NCI-H2081 treated with DMSO at 0.1 percent for 48 hours (cell line): ENCODE measurements at places on chromosomes 1 and 21.

- DNase-seq = no peak
These were observed 48.3 kb upstream of the POFUT2 start for GRCh38 chr21:45335761-45336534.

DNA sequence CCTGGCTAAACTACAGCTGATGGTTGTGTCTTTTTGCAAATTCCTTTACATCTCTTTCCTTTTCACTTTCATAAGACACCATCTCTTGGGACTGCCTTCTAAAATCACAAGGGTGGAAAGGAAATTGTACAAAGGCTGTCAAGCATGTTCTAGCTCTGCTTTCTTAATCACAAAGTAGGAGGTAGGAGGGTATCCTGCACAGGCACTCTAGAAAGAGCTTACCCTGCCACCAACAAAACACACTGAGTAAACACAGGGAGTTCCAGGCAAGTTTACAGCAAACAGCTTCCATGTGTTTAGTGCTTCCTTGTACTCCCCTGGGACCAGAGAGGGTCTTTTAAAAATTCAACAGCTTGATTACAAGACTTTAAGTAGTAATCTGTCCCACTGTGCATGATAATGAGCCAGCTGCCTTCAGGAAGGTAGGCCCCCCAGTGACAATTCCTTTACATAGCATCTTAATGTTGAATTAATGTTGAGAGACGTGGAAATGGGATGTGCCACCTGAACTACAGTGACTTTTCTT, 2.4 kb downstream of the PLPP3 start:
- no peak for DNase-seq

DNA sequence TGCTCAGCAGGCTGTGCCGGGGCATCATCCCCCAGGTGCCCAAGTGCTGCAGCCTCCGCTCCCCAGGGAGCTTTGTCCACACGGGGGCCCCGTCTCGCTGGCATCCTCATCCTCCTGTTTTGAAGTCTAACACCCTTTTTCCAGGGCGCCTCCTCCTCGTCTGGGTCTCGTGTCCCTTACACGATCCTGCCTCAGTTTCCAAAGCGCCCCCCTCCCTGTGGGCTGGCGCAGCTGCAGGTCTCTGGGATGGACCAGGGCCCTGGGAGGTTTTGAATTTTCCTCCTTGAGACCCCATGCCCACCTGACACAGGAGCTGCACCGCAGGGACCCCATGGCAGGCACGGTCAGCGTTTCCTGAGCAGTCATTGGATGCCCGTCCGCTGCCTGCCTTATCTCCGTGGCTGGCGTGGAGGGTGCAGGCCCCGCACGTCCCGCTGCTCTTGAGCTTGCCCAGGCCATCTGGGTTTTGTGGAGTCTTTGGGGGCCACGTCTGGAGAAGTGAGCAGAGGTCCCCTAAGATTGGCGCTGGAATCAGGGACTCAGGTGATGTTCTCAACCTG, 37.4 kb upstream of the DIP2A start:
- no peak for DNase-seq

- DNase-seq = no peak
These were observed 42.8 kb upstream of the JAK1 start for GRCh38 chr1:65009176-65009575.

GRCh38 chr1:177442584-177442983, 271.8 kb downstream of the BRINP2 start:
- DNase-seq = no peak

DNA sequence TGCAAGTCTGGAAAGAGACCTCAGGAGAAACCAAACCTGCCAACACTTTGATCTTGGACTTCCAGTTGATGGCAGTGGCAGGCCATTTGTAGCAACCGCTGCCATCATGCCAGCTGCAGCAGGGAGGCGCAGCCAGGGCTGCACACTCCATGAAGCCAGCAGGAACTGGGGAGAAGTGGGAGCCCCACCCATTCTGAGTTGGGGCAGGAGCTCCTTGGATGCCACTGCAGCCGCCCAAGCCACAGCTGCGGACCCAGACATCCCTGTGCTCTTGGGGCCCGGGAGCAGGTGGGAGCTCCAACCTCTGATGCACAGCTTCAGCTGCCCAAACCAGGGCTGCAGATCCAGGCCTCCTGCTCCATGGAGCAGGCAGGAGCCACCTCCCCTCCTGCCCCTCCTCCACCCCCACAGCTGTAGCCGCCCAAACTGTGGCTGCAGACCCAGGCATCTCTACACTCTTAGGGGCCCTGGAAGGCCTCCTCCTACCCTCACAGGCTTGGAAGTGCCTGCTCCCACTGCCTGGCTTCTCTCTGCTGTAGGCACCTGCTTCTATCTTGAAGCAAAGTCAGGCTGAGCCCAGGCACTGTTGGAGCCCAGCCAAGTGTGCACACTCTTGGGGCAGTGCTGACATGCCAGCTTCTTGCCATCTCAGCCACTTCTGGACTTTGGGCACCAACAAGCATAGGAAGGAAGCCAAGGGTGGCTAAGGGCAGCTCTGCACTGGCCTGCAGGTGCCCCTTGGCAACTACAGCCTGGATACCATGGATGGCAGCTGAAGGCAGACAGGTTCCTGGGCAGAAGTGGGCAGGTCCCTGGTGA, 20.0 kb upstream of the DISP1 start:
- DNase-seq = no peak

DNA sequence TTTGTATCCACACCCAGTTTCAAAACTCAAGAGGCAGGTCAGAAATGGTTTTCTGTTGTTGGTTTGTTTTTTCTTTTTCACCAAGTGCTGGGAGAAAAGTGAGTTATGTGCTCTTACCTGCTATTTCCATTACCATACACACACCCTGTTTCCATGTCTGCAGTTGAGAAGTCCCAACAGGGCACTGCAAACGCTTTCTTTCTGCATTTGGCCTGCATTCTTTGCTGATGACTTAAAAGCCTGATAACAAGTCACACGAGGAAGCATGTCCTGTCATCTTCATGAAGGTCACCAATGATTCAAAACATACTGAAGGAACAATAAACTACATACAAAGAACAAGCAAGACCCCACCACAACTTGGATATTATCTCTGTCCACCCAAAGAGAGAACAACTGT, 24.8 kb upstream of the KCNE1 start:
- no peak for DNase-seq

- DNase-seq = no peak
These were observed 270.5 kb downstream of the NPHP4 start for GRCh38 chr1:5721634-5722215.

- no peak for DNase-seq
These were observed 31.7 kb upstream of the GPR37L1 start for GRCh38 chr1:202090994-202091393.

- DNase-seq = no peak
These were observed 25.0 kb upstream of the TENT5C start for GRCh38 chr1:117580882-117581281.

DNA sequence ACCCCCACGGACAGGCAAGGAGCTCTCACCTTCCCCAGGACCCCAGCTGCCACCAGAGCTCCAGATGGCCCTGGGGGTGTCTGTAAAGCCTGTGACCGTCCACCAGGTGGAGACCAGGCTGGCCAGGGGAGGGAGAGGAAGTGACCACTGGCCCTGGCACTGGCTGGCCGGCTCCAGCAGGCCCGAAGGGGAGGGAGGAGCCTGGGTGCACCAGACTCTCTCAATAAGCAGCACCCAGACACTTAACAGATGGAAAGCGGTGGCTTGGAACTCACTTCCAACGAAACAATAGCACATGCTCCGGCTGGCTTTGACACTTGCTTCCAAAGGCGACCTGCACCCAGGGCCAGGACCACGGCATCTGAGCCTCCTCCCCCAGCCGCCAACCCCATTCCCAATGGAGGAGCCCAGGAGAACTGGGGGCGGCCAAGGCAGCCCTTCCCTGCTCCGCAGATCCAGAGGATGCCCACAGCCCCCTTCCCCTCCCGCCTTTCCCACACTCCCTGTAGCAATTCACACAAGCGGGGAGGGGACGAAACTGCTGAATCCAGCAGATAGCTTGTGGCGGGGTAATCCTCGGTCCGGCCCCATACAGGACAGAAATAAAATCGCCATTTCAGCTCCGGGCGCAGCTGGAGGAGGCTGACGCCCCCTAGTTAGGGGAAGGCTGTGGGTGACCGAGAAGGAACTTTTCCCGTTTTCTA, 742 bp upstream of the PDE9A start:
- DNase-seq = no peak

DNA sequence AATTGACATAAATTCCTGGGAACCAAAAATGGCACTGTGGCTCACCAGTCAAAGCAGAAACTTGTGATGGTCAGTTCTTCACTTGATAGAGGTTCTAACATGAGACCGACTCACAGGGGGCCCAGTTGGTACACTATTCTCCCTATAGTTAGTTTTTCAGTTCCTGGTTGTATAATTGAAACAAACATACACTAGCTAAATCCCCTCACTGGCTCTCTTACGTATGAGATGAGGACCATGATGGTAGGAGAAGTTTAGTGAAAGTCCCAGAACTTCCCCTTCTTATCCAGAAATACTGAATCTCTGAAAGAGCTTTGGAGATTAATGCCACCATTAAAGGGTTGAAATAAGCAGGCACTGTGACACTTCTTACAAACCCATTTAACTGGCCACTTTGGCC, 2.8 kb upstream of the S100B start:
- DNase-seq = no peak

- DNase-seq = no peak
These were observed 872 bp downstream of the BRINP2 start for GRCh38 chr1:177171536-177172123.

- no peak for DNase-seq
These were observed 6.9 kb downstream of the ACKR1 start for GRCh38 chr1:159211331-159212136.

- no peak for DNase-seq
These were observed 351.5 kb downstream of the USP25 start for GRCh38 chr21:16081304-16081703.

- no peak for DNase-seq
These were observed 49.8 kb downstream of the POU2F1 start for GRCh38 chr1:167270349-167271092.

DNA sequence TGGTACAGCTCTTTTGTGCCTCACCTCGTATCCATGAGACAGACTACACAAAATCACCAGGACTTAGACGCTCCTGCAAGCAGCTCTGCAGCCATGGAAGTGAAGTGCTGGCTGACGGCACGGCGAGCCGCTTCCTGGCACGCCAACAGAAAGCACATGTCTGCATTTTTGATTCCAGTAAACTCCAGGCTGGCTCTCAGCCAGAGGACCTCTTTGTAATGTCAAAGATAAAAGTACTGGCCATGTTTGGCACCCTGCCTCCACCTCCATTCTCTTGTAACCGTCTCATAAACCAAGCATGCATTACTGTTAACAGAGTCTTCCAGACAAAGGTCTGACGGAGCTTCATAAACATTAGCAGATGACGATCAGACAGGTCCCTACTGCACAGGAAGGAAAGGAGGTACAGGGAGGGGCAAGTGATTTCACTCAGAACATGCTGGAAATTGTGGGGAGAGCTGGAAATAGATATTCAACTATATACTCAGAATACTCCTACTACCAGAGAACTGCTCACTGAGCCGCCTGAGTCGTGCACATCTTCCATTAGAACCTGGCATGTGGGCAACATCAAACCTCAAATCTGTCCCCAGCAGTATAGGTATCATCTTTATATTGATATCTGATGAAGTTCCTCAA, 632.0 kb downstream of the SMYD3 start:
- DNase-seq = peak; percentile 41

DNA sequence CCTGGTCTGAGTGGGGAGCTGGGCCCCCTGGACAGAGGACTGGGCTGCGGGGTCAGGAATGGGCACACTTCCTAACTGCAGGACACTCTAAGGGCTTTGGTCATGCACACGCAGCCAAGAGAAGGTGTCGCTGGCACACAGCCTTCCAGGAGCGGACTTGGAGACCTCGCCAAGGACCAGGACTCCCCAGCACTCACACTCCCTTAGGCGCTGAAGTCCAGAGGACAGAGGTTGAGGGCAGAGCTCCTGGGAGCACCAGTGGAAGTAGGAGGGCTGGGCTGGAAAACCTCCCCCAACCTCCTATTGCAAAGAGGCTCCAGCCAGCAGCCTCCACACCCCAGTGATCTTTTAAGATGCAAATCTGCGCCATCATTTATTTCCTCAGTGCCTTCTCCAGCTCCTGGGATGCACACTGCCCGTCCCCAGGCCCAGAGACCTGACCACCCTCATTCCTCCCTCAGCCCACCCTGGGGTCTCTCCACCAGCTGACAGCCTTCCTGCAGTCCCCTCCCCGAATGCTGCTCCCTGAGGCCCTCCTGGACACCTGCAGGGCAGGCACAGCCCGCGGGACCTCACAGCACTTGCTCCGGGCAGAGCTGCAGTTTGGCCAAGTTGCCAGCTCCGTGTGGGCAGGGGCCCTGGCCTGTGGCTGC, 3.0 kb downstream of the TSPEAR start:
- no peak for DNase-seq

GRCh38 chr1:226939438-226940028, 561 bp upstream of the COQ8A start:
- peak; percentile 89 for DNase-seq

GRCh38 chr1:13683206-13683605, 16.8 kb upstream of the PRDM2 start:
- no peak for DNase-seq

DNA sequence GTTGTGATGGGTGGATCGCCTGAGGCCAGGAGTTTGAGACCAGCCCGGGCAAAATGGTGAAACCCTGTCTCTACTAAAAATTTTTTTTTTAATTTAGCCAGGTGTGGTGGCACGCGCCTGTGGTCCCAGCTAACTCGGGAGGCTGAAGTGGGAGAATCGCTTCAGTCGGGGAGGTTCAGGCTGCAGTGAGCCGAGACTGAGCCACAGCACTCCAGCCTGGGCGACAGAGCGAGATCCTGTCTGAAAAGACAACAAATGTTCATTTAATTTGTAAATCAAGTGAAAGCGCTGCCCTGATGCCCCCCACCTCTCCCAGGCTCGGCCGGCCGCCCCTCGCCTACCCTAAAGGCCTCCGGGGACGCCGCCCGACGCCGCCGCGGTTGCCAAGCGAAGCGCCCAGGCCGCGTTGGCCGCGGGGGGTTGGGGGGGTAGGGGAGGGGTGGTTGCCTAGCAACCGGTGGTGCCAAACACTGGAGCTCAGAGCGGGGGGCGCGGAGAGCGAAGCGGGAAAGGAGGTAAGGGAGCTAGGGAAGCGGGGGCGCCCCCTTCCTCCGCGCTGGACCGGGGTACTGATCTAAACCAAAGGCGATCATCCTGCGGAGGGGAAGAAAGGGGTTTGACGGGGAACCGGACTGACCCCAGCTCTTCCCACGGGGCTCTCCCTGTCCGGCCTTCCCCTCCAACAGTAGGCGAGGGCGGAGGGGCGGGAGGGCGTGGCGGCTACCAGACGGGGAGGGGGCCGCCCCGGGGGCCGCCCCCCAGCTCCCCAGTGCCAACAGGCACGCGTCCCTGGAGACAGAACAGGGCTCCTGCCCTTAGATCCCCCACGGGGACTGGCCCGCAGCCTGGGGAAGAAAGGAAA, at the start of gene TEKT2:
Gene TEKT2 (plus strand): TSS at position 460 of the 862 bp plus-strand sequence. CDS start 828 bp downstream, outside the sequence.
- DNase-seq = peak; percentile 47

- no peak for DNase-seq
These were observed 19.1 kb downstream of the SRSF4 start for GRCh38 chr1:29162476-29163138.

DNA sequence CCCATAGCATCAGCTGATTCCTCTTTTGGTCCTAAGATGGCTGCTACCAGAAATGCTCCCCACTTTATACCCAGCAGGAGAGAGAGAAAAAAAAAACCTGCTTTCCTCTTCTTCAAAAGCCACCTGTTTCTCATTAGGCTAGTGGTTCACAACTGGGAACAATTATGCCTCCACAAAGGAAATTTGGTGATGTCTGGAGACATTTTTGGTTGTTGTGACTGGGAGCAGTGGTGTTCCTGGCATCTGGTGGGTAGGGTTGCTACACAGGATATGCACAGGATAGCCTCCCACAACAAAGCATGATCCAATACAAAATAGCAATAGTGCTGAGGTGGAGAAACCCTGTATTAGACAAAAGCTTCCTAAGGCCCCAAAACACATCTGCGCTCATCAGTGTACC, 38.5 kb upstream of the SGIP1 start:
- DNase-seq = no peak

GRCh38 chr1:34590211-34590623, 164.6 kb upstream of the GJB5 start:
- peak; percentile 44 for DNase-seq
